ENCODE measurements at places on chromosomes 7 and 10.

- DNase-seq = no peak
These were observed 14.1 kb downstream of the NFE2L3 start for GRCh38 chr7:26165950-26166683.

DNA sequence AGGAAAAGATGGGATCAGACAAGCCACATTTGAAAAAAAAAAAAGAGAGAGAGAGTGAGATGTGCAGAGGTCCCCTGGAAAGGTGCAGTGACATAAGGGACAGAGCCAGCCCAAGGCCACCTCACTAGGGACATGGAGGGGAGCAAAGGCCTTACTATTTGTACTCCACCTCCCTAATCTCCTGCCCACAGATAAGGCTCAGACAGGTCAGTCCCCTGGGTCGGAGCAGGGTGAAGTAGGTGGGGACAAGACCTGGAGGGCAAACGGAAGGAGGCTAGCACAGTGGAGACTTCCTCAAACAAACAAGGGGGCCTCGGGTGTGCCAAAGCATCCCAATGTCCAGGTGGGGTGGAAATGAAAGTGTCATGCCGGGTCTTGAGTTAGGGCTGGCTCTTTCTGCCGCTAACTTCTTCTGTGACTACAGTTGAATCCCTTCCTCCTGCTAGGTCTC, 7.0 kb downstream of the PRF1 start:
- DNase-seq = no peak

DNA sequence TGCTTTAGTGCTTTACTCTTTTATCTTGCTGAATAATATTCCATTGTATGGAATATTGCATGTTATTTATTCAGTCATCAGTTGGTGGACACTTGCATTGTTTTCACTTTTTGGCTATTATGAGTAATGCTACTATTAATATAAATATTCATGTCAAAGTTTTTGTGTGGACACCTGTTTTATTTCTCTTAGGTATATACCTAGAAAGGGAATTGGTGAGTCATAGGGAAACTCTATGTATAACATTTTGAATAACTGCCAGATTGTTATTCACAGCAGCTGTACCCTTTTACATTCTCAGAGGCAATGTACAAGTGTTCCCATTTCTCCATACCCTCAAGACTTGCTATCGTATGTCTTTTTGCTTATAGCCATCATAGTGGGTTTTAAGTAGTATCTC, 268.7 kb downstream of the SEMA3A start:
- no peak for DNase-seq

GRCh38 chr10:86642021-86642420, 12.3 kb upstream of the OPN4 start:
- no peak for DNase-seq

DNA sequence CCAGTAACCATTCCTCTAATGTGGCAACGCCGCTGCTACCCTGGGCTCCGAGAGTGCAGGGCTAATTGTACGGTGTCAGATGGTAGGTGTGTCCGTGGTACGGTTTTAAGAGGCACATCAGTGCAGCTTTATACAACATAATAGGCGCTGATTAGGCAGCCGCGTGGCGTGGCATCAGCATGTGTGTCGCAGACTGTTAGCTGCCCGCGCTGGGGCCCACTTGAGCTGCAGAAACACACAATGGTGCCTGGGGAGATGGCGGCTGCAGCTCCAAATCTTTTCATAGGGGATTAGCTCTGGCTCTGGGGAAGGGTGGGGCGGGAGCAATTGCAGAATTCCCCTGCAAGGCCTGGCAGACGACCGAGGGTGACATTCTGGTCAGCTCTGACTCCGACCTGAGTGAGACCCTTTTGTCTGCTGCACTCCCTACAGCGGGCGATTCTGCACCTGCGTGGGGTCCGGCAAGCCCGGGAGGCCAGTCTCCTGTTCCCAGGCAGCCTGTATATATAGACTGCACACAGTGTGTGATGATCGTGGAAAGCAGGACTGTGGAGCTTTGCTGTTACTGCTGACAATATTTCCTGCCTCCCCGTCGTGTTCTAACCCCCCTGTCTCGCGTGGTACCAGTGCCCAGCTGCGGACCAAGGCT, 722.7 kb upstream of the CELF2 start:
- DNase-seq = no peak

GRCh38 chr7:80373429-80374032, 138.3 kb downstream of the GNAT3 start:
- no peak for DNase-seq

DNA sequence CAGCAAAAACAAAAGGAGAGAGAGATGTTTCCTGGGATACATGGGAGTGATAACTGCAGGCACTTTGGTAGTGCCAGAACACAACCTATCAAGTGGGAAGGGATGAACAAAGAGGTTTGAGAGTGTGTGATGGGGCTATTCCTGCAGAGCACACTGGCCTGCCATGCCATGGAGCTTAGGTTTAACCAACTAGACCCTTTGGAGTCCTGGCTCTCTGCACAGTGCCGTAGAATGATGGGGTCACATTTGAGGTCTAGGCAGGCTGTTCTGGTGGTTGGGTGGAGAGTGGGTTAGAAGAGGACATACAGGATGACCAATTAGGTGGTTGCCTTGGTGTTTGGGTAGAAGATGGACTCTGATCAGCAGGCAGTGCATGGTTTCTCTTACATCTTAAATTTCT, 101.9 kb upstream of the HABP2 start:
- DNase-seq = no peak

DNA sequence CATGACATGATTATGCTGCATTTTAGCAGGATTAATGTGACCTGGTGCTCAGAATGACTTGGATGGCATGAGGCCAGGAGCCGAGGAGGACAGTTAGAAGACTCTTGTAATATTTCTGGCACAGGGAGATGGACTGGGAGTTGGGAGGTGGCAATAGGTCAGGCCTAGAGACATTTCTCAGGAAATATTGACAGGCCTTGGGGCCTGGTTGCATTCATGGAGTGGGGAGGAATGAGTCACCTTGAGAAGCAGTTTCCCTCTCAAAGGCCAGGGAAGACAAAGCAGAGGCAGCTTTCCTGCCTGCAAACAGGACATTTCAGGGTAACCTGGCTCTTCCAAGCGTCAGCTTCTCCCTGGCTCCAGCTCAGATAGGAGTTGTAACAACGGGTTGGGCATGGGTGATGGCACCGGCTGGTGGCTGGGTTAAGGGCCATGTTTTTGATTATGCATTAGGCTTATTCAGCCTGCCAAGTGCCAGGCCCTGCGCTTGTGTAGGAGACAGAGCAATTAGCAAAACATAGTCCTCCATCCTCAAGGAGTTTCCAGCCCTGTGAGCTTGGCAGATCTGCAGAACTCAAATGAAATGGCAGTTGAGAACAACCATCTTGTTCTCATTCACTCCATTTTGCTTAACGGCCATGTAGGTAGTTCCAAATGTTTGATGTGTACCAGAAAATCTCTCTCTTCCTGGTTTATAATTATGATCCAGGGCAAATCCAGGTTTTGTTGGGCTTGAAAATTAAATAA, 38.2 kb downstream of the HK1 start:
- no peak for DNase-seq

- no peak for DNase-seq
These were observed 474.0 kb downstream of the GPAM start for GRCh38 chr10:111709603-111710002.

DNA sequence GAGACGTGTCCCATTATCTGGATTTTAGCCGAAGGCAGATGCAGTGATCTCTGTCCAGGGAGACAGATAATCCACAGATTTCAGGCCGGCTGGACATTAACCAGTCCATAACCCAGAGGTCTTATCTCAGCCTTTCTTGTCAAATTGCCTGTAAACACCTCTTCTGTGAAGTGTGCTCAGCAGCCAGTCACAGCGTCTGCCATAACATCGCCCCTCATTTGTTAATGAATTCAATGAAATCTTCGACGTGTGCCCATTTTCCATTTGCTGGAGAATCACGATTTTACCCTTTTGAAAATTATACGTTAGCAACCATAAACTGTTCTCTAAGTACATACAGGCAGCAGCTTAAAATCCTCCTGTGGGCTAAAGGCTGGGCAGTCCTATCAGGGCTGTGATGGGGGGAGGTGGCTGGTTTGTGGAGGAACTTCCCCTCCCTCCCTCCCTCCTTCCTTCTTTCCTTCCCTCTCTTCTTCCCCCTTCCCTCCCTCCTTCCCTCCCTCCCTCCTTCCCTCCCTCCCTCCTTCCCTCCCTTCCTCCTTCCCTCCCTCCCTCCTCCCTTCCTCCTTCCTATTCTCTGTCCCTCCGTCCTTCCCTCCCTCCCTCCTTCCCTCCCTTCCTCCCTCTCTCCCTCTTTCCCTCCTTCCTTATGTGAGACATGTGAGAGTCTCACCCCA, 26.6 kb upstream of the FAM20C start:
- no peak for DNase-seq

DNA sequence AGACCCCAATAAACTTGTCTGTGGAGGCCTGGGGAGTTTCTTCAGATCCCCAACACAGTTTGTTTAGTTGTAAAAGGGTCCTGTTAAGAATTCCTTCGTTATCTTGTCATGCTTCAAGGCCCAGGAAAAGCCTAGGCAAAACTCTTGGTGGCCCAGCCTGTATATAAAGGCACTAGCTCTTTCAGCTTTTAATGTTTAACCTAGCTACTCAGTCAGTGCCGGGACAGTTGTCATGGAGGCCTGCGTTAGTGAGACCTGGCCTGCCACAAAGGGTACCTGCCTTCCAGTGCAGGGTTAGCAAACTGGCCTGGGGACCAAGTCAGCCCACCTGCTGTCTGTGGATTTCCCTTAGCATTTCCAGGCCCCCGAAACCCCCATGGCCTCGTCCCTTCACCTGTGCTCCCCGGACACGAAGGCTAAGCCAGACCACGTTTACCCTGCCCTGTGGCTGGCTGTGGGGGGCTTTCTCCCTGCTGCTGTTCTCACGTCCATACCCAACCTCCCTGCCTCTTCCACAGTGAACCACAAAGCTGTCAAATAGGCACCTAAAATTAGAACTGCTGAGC, 96.9 kb upstream of the PPP2R2D start:
- no peak for DNase-seq

DNA sequence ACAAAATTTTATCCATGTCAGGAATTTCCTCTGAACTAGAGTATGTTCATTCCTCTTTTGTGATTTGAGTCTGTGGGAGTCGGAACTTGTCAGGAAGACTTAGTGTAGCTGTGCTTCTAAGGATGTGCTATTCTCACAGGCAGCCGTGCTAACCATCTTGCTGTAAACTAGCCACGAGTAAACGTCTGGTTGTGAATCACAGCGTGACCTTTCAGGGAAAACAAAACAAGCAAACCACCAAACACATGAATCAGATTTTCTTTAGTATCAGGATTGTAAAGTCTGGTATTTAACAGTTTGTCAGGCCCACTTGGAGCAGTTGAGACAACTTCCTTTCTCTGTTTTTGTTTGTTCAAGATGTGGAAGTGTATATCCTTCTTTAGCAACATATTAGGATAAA, 32.0 kb downstream of the AUTS2 start:
- no peak for DNase-seq

DNA sequence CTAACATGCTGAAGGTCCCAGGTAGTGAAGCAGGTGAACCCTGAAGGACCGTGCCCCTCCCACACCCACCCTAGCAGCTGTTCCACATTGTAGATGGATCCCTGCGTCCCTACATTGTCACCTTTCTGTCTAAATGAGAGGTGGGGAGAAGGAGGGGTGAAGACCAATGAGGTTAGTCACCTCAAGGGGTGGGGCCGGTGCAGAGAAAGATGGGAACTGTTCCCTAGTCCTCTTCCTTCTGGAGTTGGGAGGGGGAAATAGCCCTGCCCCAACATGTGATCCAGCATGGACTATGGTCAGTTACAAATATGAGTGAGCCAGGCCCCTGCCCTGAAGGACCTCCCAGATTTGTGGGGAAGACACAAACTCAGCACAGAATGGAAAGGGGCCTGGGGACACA, 124.5 kb downstream of the LHPP start:
- DNase-seq = no peak

GRCh38 chr7:32536585-32536984, 41.3 kb downstream of the AVL9 start:
- DNase-seq = no peak

DNA sequence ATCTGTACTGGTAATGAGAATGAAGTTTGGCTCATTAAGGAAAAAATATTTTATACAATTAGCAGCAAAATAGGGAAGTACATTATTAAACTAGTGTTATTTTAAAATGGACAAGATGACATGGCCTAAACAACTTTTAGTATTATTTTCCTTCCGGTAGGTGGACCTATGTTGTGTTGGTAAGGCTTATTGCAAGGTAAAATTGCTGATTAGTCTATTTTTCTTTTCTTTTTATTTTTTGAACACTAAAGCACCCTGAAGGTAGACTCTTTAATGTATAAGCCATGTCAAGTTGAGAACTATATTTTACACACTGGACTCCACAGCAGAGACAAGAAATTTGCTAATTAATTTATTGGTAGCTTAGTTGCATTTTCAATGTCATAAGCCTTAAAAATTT, 239.5 kb upstream of the POT1 start:
- no peak for DNase-seq

DNA sequence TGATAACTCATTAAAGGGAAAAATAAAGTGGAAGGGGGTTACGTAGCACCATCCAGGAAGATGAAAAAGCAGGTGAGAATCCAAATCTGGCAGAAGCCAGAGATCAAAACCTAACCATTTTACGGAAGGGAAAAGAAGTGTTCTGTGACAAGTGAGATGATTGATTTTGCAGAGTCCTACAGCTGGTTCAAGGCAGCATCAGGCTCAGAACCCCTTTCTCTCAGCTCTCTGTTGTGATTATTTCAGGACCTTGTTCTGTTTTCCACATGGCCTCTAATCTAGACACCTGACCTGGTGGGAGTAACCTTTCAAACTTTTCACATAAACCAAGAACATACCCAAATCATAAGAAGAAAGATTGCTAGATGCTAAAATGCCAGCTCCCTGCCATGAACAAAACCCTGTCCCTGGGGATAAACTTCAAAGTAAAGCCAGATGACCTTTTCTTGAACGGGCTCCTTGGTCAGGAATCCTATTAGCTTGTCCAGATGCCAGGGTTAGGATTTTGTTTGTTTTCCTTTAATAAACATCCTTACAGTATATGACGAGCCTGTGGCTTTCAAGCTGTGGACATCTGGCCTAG, 5.9 kb downstream of the DUSP5 start:
- no peak for DNase-seq

- DNase-seq = no peak
These were observed 57.8 kb upstream of the CTBP2 start for GRCh38 chr10:125217990-125218675.

GRCh38 chr10:87594864-87595263, 64.8 kb upstream of the PAPSS2 start:
- DNase-seq = no peak

DNA sequence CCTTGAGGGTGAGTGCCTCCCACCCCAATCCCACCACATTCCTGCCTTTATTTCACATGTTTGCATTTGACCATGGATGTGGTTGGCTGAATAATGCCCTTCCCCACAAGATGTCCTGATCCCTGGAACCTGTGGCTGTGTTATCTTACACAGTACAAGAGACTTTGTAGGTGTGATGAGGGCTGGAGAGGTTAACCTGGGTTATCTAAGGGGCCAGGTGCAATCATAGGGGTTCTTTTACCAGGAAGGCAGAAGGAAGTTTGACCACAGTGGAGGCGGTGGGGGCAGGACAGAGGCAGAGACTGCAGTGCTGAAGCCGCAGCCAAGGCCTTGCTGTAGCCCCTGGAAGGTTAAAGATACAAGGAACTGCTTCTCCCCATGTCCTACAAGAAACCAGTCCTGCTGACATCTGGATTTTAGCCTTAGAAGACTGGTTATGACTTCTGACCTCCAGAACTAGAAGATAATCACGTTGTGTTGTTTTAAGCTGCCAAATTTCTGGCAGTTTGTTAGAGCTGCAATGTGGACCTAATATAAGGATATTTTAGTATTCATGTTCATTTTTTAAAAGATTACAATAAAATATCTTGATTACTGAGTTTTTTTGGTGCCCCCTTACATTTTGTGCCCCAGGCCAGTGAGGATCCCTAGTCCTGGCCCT, 136.6 kb downstream of the ARHGAP22 start:
- DNase-seq = no peak
